ENCODE measurements at places on chromosomes 16 and 17. TPM values are rescaled to one million over a fixed set of nuclear protein-coding genes. Genes with fewer than 3 reads are reported as not detected.

SECTM1 gene
- 4.4 TPM for total RNA-seq

DNA sequence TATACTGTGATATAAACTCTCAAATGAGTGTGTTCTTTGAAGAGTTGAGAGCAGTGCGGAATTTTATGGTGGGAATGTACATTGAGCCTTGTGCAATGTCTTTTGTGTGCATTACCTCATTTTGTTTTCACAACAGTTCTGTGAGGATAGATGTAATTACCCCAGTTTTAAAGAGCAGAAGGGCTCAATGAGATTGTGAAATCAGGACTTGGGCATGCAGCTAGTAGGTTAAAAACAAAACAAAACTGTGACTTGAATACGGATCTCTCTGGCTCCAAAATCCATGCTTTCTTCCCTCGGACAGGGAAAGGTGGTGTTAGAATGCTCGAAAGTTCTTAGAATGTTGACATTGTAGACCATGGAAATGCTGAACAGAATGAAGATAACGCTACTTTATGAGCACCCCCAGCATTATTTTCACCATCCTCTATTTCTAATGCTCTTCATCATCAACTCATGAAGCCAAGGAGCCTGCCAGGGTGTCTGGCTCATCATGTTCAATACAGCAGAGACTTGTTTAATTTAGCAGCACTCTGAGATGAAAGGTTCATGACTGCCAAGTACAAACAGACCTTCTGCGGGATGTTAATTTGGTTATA is 17.1 kb downstream of the MRTFB start:
- H3K4me3 ChIP-seq: no peak overlapping the region
- H3K36me3 ChIP-seq: no peaks in the 10 kb centered on the region
- no peaks in the 10 kb centered on the region for H3K27me3 ChIP-seq

DNA sequence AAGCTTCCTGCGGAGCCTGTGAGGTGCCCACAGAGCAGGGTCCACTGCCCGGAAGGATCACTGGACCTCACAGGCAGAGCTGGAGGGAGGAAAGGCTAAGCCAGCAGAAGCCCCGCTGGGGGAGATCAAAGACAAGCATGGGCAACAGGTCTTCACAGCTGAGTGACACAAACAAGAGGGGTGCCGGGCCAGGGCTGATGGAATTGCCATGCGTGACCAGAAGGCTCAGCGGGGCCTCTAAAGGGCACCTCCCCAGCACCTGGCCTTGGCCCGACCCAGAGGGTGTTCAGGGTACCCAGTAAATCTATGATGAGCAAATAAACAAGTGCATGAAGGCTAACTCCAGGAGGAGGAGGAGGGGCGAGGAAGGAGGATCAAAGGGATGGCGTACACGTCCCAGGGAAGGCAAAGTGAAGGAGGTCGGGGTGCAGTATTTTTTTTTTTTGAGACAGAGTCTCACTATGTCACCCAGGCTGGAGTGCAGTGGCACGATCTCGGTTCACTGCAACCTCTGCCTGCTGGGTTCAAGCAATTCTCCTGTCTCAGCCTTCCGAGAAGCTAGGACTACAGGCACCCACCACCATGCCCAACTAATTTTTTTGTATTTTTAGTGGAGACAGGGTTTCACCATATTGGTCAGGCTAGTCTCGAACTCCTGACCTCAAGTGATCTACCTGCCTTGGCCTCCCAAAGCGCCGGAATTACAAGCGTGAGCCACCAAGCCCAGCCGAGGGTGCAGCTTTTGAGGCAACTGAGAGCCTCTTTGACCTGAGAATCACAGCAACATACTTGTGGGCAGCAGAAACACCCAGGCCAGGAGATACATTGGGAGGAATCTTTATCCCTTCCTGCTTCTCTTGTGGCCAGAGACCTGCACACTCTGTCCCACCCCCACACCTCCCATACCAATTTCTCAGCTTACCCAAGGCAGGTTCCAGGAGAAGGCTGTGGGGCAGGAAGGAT is 16.1 kb upstream of the EXOC7 start:
- peaks cover 4% of the 10 kb centered on the region for H3K27me3 ChIP-seq
- no peak overlapping the region for H3K27ac ChIP-seq
- no peak for DNase-seq
- no peaks in the 10 kb centered on the region for H3K36me3 ChIP-seq
- H3K4me1 ChIP-seq: peaks cover 2% of the 10 kb centered on the region
- H3K4me3 ChIP-seq: no peak overlapping the region

ABCC12 gene
- total RNA-seq: not detected

ALOX15B gene
- 0.13 TPM for total RNA-seq

- H3K27me3 ChIP-seq: no peaks in the 10 kb centered on the region
- peak; percentile 64 for DNase-seq
- no peak overlapping the region for H3K27ac ChIP-seq
- peaks cover 69% of the 10 kb centered on the region for H3K36me3 ChIP-seq
- H3K4me1 ChIP-seq: no peaks in the 10 kb centered on the region
- H3K4me3 ChIP-seq: no peak overlapping the region
Observed at GRCh38 chr16:67883872-67884261, 818 bp upstream of the NRN1L start.

DNA sequence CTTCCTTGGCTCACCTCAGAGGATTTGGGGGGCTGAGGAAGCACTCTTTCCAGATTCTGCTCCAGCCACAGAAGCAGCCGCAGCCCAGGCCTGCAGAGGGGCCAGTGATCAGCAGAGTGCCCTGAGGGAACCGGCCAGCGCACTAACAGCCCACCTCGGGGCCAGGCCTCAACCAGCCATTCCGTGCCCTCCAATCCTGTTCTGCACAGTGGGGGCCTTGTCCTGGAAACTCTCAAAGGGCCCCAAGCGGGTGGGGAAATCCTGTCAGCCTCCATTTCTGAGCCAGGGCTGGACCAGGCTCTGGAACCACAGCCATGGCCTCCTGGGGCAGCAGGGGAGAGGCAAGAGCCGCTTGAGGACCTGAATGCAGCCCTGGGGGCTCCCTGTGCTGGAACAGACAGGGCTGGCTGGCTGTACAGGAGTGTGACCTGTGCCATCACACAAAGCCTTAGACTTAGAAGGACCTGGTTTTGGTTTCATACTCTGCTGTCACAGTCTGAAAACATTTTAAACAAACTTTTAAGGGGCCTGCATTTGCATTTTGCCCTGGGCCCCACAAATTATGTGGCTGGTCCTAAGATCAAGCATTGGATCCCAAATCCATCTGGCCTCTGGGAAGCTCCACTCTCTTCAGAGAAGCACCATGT is 10.0 kb downstream of the CNGB1 start:
- H3K4me1 ChIP-seq: no peaks in the 10 kb centered on the region
- no peak for DNase-seq
- no peak overlapping the region for H3K27ac ChIP-seq
- no peaks in the 10 kb centered on the region for H3K36me3 ChIP-seq
- H3K4me3 ChIP-seq: no peak overlapping the region
- H3K27me3 ChIP-seq: peaks cover 23% of the 10 kb centered on the region

DNA sequence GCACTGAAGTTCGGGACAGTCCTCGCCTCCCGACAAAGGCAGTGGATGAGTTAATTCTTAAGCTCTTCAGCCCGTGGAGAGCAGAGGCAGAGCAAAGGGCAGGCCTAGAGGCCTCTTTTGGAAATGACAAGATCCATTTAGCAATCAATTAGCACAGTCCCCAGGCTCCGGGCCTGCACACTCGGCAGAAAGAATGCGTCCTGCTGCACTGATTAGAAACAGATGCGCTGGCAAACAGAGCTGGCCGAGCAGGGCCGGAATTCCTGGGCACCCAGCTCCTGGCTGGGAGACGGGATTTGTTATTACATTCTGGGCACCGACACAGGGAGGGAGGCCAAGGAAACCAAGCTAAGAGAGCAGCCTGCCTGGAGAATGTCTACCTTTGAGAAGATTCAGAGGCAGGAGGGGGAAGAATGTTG is 162.9 kb downstream of the COPRS start:
- peaks cover 22% of the 10 kb centered on the region for H3K27me3 ChIP-seq
- no peaks in the 10 kb centered on the region for H3K36me3 ChIP-seq
- no peak overlapping the region for H3K27ac ChIP-seq
- H3K4me1 ChIP-seq: no peaks in the 10 kb centered on the region

DNA sequence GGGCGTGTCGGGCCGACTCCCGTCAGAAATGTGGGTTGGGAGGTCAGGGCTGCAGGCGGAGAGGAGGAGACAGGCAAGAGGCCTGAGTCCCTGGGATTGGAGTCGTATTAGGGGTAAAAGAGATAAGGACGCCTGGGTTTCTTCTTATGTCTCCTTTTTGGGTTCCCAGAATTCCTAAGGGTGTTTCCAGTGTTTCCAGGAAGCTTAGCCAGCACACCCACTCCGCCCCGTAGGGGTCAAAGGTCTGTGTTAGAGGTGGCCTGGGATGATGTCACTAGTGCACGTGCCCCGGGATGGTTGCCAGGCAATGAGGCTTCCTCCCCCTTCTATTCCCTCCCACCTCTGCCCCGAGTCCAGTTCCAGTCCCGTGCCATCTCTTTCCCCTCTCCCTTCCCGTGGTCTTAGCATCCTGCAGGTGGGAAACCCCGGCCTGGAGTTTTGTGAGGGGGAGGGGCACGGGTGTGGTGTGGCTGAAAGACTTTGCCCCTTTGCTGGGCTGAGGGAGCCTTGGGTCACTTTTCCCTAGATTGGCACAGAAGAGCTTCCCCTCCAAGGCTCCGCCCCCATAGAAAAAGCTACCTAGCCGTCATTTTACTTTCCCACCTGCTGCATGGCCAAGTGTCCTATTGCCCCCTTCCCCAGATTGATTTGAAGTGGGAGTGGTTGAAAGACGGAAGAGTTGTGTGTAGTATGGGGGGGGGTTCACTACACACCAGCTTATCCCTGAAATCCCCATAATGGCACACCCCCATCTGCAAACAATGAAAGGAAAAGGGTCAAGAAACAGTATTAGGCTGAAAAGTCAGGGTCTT is 2.8 kb downstream of the KDM6B start:
- no peaks in the 10 kb centered on the region for H3K27me3 ChIP-seq
- H3K36me3 ChIP-seq: no peaks in the 10 kb centered on the region
- peak; percentile 54 for DNase-seq
- H3K4me3 ChIP-seq: peak overlapping the region; percentile 90

DNA sequence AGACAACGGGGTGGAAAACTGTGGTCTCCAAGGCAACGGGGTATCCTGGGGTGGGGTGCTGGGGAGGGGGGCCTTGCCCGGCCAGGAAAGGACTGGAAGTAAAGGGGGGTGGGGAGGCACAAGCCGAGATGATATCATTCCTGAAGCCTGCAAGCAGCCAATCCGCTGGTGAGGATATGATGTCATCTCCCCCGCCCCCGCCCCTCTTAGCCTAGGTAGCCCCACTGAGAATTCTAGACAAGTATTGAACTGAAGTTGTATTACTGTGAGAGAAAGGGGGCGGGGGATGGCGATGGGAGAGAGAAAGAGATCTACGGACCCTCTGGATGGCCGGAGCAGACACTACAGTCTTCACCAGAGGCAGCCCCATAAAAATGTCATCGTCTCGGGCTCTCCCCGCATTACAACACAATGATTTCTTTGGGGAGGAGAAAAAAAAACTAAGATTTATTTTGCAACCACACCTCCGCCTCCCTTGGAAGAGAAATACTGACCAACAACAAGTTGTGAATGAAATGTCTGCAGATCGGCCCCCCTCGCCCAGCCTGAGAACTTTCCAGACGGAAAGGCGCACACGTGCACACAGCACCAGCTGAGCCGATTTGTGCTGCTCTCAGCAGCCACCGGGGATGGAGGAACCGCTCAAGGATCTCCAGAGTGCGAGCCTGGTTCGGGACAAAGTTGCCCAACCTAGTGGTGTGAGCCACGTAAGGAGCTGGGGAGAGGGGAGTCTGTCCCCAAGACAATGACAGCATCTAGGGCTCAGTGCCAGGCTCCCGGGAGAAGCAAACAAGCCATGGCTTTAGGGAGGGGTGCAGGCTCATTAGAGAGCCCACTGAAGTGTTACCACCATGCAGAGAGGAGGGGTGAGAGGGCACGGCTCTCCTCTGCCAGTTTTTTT is 222.1 kb downstream of the SOX9 start:
- H3K4me1 ChIP-seq: no peaks in the 10 kb centered on the region
- no peak for DNase-seq
- no peaks in the 10 kb centered on the region for H3K36me3 ChIP-seq
- no peaks in the 10 kb centered on the region for H3K27me3 ChIP-seq
- H3K4me3 ChIP-seq: no peak overlapping the region
- H3K27ac ChIP-seq: no peak overlapping the region

DNA sequence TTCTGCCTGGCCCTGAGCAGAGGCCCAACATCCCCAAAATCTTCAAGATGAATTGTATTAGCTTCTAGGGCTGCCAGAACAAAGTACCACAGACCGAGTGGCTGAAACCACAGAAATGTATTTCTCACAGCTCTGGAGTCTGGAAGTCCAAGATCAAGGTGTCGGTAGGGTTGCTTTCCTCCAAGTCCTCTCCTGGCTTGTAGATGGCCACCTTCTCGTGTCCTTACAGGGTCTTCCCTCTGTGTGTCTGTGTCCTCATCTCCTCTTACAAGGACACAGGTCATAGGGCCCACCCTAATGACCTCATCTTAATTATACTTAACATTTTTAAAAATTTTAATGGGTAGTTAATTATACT is 215.7 kb downstream of the NTN1 start:
- H3K36me3 ChIP-seq: no peaks in the 10 kb centered on the region
- H3K27me3 ChIP-seq: no peaks in the 10 kb centered on the region
- H3K4me1 ChIP-seq: peaks cover 25% of the 10 kb centered on the region

GRCh38 chr16:12176051-12176450 is 199.5 kb downstream of the SNX29 start:
- no peaks in the 10 kb centered on the region for H3K27me3 ChIP-seq
- peaks cover 2% of the 10 kb centered on the region for H3K36me3 ChIP-seq
- DNase-seq: no peak

GRCh38 chr16:83060-83603 is 5.1 kb downstream of the MPG start:
- no peaks in the 10 kb centered on the region for H3K27me3 ChIP-seq
- H3K36me3 ChIP-seq: peaks cover 8% of the 10 kb centered on the region
- no peak for DNase-seq
- H3K4me3 ChIP-seq: no peak overlapping the region
- peaks cover 40% of the 10 kb centered on the region for H3K4me1 ChIP-seq
- no peak overlapping the region for H3K27ac ChIP-seq

DNA sequence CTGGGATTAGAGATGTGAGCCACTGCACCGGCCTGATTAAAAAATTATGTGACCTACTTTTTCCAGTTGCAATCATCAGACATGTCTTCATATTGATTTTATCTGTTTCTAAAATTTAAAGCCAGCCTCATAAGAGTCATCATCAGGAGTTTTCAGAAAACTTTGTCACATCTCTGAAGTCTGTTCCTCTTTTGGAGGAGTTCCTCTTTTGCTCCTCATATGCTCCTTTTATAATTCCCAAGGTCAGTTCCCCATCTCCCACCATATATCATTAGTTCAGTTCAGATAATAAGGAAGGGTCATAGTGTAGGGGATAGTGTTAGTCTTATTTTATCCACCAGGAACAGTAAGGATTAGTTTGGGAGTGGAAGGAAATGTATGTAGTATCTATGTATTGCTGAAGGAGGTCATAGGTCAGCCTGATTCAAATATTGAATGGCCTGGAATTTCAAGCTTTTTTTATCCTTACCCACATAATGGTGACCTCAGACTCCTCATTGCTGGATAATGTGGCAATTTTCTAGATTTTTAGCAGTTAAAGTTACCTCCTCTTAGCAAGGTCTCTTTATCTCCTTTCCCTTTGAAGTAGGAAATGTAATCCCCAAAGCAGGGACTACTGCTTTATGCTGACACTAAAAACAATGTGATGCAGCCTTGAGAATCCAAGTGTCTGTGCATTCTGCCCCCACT is 13.8 kb upstream of the DUSP14 start:
- H3K4me1 ChIP-seq: no peaks in the 10 kb centered on the region
- H3K27me3 ChIP-seq: no peaks in the 10 kb centered on the region
- H3K36me3 ChIP-seq: peaks cover 10% of the 10 kb centered on the region
- H3K4me3 ChIP-seq: no peak overlapping the region
- no peak overlapping the region for H3K27ac ChIP-seq

Data from T-cell (primary cell).